ENCODE measurements at places on chromosomes 3 and 15.

- DNase-seq = peak; percentile 81
Measured at GRCh38 chr15:52642386-52643361, 36.5 kb downstream of the ATOSA start.

GRCh38 chr15:85025516-85026251 lies 44.0 kb downstream of the PDE8A start:
- DNase-seq = no peak

GRCh38 chr3:9077029-9077428 lies 113.8 kb upstream of the RAD18 start:
- no peak for DNase-seq

GRCh38 chr15:73326157-73326556 lies 42.6 kb downstream of the HCN4 start:
- no peak for DNase-seq

DNA sequence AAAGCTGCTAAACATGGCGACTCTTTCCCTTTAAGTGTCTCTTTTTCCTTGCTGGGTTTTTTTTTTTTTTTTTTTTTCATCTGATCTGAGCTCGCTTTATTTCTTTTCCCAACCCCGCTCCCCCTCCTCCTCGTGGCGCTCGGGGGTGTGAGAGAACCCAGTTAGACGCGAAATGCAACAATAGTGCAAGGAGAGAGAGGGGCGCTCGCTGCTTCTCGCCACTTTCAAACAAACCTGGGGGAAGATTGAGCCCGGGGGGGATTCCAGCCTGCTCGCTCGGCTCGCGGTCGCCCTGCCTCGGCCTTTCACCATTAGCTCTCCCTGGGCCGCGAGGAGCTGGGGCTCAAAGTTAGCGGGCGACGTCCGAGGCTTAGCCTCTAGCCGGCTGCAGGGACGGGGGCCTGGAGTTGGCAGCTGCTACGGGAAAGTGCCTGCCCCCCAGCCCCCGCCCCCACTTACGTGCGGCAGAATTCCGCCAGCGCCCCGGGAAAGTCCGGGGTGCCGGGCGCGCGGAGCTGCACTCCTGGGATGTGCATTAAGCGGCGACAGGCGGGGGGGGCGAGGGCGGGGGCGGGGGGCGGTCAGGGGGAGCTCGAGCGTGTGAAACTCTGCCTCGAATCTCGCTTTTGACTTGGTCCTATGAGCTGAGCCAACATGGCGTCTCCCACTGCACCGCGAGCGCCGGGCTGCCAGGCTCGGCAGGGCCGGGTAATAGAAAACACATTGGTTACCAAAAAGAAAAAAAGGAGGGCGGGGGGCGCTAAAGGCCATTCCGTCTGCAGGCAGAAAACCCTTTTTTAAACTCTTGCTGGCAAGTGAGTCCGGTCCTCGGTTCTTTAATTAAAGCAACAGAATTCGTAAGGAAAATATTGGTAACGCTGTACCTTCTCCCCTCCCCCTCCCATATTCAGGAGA lies 10.4 kb downstream of the NR2F2 start:
- DNase-seq = peak; percentile 66

GRCh38 chr3:135558150-135558783 lies 407.3 kb upstream of the PPP2R3A start:
- no peak for DNase-seq

GRCh38 chr3:182399978-182400737 lies 393.1 kb upstream of the ATP11B start:
- DNase-seq = no peak

Measured in AG10803 (cell line).